ENCODE measurements at places on chromosomes 4 and X. TPM values are rescaled to one million over a fixed set of nuclear protein-coding genes. Genes with fewer than 3 reads are reported as not detected.

HS3ST1 gene
- not detected for total RNA-seq

FAAH2 gene
- not detected for total RNA-seq

CENPVL1 gene
- total RNA-seq: 0.34 TPM

GAGE13 gene
- total RNA-seq: 12.3 TPM

- DNase-seq: no peak
These were observed 52.8 kb downstream of the ANAPC10 start for GRCh38 chr4:145045180-145045579.

DNA sequence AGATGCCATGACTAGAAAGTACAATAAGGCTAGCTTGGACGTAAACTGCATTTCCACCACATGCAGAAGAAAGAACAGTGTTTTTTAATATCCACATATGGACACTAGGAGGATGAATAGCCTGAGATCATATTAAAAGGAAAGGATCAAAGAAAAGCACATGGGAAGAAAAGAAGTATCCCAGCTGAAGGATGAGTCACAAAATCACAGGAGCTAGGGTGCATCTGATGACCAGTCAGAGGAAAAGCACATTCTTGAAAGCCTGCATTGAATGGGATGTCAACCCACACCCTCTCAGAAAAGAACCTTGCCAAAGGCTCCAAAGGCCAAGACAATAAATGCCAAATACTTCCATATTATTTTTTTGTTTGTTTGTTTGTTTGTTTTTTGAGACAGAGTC, 56.8 kb upstream of the PRDX4 start:
- peak; percentile 0 for DNase-seq

DNA sequence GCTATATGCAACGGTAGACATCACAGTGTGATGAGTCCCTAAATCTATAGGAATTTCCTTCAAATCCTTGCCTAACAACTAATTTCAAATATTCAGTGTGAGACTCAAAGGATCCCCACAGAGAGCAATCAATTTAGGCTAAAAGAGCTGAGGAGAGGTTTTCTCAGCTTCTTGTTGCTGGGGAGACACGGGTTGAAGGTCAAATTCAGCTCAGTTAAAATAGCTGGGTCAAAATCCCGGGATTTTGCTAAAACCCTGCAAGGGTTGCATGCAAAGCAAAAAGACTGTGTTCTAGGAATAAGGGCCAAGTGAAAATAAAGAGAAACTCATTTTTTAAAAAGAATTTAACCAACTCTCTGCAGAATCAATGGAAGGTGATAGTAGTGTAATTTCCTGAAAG, 1073.4 kb downstream of the NLGN4X start:
- DNase-seq: no peak

DNA sequence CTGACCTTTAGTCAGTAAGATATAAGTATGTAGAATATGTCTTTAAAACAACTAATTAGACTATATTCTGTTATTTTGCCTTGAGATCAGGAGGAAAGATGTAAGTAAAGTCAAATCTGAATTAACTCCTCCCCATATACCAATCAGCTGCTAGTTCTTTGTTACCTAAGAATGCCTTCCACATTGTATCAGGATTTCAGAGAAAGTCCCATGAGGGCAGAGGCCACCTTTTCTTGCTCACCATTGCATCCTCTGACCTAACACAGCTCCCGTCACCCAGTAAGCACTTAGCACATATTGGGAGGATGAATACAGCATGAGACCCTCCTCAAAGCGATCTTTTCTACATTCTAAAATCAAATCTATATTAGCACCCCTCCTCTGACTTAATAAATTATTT, 87.0 kb downstream of the COL25A1 start:
- no peak for DNase-seq

DNA sequence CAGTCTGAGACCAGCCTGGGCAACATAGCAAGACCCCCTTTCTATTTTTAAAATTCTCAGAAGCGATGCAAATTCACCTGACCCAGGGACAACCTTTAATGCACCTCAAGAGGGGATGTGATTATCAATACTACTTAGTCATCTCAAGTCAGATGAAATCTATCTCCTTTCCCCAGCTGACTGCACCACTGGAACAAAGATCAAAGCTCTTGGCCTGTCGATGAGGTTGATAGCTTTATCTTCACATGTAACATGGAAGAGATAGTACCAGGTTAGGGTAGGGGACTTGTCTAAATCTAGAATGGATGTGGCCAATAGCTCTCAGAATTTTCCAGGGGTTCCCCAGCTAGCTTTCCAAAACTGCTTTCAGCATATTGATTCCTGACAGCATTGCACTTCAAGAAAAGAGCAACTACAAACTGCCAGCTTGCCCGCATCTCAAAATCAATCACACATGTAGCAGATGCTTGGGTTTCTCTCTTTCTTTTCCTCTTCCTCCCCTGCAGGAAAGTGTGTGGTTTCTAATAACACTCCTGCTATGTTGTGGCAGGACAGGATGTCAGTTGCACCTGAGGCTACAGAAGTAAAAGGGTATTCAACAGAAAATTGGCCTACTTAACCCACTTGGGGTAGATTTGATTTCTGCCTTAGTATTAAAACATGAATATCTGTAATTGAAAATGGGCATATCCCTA, 12.2 kb upstream of the TMEM164 start:
- no peak for DNase-seq

DNA sequence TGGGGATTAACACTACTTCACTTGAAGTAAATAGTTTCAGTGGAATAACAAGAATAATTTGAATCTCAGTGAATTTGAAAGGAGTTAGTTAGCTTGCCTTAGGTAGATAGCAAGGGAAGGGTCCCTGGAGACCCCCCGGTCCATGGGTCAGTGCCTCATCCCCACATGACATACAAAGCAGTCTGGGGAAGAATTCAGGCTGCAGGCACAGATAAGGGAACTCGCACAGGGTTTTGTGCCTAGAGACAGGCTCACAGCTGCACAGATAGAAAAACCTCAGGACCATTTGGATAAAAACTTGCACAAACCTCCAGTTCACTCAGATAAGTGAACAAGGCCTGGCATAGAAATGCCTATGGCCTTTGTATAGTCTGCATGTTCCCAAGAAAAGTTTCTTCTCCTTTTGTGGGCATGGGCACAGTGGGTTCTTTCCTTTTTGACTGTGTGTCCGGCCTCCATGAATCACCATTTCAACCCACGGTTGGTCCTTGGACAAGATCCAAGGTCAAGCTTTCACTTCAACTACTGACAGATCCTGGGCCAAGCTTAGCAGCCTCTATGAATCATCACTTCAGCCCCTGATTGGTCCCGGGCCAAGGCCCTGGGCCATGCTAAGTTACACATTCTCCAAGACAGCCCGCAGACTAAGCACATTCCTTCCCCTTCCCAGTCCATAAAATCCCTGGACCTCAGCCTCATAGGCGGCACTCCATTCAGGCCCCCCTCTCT, 108.3 kb upstream of the KLHL4 start:
- peak; percentile 67 for DNase-seq

DNA sequence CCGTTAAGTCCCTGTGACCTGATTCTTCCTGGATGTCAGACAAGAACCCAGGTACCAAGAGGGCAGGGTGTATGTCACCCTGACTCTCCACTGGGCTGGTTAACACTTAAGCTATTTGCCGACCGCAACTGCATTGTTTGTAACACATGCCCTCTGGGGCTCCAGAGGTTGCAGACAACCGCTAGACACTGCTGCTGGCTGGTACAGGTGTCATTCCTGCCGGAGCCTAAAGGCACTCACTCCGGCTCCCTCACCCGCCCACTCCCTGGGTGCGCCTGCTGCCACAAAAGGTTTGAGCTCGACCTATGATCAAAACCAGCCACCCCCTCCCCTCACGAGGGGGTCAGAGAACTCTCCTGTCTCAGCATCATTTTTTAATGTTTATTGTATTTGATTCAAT, 208.2 kb downstream of the FAT4 start:
- no peak for DNase-seq

- no peak for DNase-seq
These were observed 24.7 kb upstream of the GLOD5 start for GRCh38 chrX:48736878-48737212.

- DNase-seq: no peak
These were observed 206.1 kb downstream of the LHFPL1 start for GRCh38 chrX:112473654-112474053.

- no peak for DNase-seq
These were observed 4.4 kb upstream of the ADH1C start for GRCh38 chr4:99356992-99357391.

GRCh38 chr4:154623995-154624394, 11.5 kb upstream of the FGG start:
- no peak for DNase-seq

GRCh38 chrX:132491191-132491590, 2.4 kb upstream of the MBNL3 start:
- DNase-seq: peak; percentile 53

- no peak for DNase-seq
These were observed 26.1 kb downstream of the GK start for GRCh38 chrX:30679369-30679768.

DNA sequence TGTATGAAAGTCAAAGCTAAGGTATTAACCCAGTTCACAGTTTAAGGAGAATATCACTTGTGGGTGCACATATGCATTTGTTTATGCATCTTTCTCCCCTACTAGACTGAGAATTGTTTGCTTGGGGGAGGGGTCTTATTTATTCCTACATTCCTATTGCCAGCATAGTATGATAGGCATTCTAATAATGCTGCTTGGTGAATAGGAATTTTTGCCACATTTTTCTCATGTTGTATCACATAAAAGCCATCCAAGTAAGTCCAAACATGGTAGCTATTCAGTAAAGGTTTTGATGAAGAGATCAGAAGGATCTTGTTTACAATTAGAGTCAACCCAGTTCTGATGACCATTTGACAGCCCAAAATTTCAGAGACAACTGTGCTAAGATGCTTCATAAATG, 48.6 kb downstream of the ASB9 start:
- no peak for DNase-seq
